Osteocyte (in vitro differentiated cells): ENCODE measurements at places on chromosomes 11 and 22.

GRCh38 chr11:66080055-66080817 lies 10.2 kb downstream of the PACS1 start:
- peak; percentile 62 for DNase-seq

DNA sequence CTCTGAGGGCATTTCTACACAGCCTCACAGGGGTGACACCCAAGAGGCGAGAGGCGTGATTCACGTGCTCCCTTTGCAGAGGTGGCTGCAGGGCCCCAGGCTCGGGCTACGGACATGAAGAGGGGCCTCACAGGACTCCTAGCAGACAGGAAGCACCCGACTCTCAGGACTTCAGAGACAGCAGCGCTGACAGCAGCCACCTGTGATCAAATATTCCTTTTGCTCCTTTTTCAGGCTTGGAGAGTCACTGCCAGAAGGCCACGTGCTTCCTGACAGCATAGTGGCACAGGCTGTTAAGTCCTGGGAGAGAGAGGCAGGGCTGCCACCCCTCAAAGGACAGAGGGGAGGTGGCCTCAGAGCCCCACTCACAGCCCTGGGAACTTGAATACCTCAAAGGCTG lies 348.9 kb downstream of the CADM1 start:
- no peak for DNase-seq

DNA sequence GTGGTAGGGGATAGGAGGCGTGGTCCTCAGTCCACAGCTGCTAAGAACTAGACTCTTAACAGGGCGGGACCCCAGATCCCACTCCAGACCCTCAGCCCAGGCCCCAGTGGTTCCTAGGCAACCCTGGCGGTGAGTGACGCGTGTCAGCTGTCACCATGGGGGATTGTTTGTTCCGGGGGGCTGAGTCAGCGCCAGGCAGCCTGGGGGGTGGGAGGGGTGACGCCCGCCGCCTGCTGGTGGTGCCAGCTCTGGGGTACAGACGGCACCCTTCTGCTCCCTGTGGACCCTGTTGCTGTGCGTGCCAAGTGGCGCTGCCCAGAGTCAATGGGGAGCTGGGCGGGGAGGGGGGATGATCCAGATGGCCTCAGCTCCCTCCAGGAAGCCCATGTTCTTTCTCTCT lies 2.5 kb downstream of the CNIH2 start:
- DNase-seq = no peak

DNA sequence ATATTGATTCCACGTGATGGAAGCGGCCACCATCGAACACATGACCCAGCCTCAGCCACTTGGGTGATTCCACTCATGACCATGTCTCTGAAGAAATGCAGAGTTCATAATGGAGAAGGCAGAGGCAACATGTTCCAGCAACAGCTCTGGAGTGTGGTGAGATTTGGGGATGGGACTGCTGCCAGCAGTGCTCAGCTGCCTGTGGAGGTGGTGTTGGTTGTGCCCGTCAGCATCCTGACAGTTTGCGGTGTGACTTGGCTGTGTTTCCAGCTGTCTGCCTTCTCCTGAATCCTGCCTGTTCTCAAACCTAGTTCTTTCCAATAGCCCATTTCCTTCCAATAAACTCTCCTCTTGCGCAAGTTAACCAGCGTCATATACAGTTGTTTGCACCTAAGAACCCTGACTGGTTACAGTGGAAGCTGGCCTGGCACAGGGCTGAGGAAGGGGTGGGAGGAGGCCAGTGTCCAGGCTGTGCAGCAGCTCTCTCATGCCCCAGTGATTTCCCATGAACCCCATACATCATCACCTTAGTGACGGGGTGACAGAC lies 22.0 kb upstream of the OR8B8 start:
- no peak for DNase-seq

DNA sequence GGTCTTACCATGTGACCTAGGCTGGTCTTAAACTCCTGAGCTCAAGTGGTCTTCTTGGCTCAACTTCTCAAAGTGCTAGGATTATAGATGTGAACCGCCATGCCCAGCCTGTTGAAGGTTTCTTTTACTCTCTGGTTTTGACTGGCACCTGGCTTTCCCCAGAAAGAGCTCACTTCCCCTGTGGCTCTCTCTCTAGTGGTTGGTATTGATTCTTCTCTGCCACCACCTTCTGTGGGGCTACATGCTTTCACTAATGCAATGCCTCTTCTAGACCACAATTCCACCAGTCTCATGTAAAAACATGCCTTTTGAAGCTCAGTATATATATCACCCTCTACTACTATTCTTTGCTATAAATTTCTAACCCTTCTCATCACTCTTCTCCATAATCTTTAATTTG lies 67.2 kb downstream of the CCDC83 start:
- DNase-seq = no peak

DNA sequence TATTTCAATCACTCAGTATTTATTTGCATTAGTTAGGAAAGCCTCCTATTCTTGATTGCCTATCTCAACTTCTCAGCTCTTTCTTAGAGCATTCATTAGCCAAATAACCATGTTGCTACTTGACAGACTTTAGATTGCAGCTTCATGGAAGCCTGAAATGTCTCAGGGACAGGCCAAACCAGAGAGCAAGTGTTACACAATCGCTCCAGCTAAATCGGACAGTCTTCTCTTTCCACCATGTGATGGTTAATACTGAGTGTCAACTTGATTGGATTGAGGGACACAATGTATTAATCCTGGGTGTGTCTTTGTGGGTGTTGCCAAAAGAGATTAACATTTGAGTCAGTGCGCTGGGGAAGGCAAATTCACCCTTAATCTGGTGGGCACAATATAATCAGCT lies 106.5 kb upstream of the DRD2 start:
- no peak for DNase-seq
